EH (cell line): ENCODE measurements at places on chromosomes 4 and X.
A peak's percentile ranks its signal among the peaks of the same experiment; 100 is the strongest.

DNA sequence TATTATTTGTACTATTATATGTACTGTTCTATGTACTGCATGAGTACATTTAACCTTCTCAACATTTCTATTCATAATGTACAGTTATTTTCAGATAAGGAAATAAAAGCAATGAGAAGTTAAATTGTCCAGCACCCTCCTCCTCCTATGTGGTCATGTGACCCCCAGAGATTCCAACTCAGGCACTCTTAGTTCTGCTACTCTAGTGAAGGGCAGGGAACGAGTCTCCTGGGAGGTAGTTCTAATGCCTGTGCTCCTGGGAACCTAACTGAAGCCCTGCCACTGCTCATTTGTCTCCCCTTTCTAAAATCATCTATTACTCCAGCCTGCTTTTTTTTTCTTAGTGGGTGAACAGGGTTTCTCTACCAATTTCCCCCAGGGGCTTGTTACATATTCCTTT lies 105.9 kb upstream of the GPRIN3 start:
- no peak for DNase-seq

DNA sequence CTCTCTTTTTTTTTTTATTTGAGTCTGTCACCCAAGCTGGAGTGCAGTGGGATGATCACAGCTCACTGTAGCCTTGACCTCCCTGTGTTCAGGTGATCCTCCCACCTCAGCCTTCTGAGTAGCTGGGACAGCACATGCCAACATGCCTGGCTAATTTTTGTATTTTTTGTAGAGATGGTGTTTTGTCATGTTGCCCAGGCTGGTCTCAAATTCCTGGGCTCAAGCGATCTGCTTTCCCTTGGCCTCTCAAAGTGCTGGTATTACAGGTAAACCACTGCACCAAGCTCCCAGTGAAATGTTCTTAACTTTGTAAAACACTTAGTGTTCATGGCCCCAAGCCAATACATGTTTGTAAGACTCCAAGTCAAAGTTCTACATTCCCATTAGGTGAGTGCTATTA lies 316.1 kb downstream of the KCTD8 start:
- DNase-seq = no peak

DNA sequence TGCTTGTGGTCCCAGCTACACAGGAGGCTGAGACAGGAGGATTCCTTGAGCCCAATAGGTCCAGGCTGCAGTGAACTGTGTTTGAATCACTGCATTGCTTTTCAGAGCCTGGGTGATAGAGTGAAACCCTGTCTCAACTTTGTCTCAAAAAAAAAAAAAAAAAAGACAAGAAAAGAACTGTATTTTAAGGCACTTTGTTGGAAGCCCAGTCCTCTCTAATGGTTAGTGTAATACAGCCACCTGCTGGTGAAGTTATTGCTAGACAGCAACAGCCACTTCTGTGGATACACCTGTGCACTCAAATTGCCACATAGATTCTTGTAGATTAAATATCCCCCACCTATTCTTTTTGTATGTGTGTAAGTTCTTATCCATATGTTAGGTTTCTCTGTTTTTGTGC lies 10.1 kb upstream of the FGG start:
- DNase-seq = peak; percentile 34

- peak; percentile 46 for DNase-seq
These were observed 16.9 kb upstream of the LRBA start for GRCh38 chr4:151031831-151032605.

DNA sequence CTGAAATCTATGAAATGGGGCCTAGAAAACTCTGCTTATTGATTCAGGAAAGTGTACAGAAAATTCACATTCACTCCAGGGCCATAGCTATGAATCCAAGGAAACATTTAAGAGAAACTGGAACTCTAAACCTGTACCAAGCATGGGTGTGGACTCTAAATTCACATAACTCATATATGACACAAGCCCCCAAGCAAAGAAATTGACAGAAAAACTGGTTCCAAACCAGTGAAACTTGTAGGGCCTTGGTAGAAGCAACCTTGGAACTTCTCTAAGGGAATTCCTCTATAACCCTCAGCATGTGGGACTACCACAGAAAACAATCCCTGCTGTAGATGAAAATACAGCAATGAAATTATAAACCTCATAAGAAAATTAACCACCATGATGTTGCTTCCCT lies 106.6 kb upstream of the NRK start:
- no peak for DNase-seq

GRCh38 chrX:19673375-19674040 lies 158.2 kb upstream of the MAP3K15 start:
- peak; percentile 97 for DNase-seq

- no peak for DNase-seq
These were observed 14.6 kb upstream of the CLTRN start for GRCh38 chrX:15679246-15679645.

DNA sequence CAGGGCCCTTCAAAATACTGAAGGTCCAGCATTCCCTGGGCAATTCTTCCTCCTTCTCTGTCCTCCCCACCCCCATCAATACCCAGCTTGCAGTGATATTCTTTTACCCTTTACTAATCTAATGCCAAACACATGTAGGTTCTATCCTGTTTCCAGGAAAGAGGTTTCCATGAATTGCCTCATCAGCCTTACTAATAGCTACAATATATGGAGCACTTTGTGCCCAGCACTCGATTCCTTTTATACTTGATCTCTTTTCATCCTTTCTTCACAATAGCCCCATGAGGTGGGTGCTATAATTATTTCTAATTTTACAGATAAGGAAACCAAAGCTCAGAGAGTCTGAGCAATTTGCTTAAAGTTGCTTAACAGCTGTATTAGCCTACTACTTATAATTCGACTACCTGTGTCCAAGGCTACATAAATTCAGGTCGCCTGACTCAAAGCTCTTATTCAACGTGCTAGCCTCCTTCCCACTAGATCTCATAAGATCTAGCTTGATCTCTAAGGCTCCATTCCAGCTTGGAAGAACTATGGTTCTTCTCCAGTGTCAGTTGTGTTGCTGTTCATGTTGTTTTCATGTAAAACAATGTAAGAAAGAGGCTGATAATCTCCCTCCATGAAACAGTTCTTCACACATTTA lies 229.6 kb upstream of the PGRMC2 start:
- peak; percentile 62 for DNase-seq

DNA sequence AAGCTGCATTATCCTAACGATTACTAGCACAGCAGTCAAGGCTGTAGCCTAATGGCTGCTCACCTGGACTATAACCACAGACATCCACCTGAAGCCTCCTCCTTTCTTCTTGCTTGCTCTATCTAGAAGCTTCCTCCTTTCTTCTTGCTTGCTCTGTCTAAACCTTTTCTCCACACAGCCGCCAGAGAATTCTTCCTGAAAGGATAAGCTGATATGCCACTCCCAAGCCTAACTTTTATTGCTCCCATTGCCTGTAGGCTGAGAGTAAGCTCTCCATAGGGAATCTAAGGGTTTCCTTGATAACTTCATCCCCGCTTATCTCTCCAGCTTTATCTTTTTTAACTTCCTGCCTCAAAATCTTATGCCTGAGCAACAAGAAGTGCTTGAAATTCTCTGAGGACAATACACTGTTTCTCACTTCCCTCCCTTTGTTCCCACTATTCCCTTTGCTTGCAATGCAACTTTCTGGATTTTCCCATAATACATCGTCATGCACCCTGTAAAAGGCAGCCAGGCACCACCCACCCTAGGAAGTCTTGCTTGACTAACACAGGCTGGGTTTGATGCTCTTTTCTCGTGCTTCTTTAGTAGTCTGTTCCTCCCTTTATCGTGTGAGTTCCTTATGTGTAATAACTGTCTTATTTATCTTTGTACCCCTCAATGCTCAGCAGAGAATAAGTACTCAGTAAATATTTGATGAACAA lies 1.4 kb upstream of the LRIT3 start:
- no peak for DNase-seq
